Sciatic nerve (tissue), 2 donors: ENCODE measurements at places on chromosomes 6 and 20. TPM values are rescaled to one million over a fixed set of nuclear protein-coding genes. Genes with fewer than 3 reads are reported as not detected.

Gene KHDRBS2
- 0.31 TPM for total RNA-seq

Gene TTK
- 0.80 TPM for total RNA-seq

- DNase-seq: no peak
Measured at GRCh38 chr6:34890533-34890925, 1.5 kb downstream of the ANKS1A start.

DNA sequence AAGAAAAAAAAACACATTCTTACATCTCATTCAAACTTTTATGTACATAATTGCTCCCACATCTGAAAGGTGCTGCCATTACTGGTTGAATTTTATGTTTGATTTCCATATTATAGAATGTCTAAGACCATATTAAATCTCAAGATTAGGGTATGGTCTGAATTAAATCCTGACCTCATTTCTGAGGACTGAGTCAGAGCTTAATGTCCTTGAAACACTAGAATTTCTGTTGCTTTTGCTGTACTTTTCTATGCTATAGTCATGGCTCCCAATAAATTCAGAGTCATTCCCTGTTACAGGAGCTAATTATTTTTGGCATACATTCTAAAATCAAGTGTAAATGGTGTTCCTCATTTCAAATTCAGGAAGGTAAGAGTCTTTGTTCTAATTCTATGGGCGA lies 285.3 kb upstream of the MANEA start:
- no peak for DNase-seq

- DNase-seq: peak; percentile 93
Measured at GRCh38 chr6:163414117-163414945, at the start of gene QKI. TSS of gene QKI (plus strand) at chr6:163414718. CDS start at chr6:163415194, 476 bp downstream.

Gene TRIM10
- total RNA-seq: 0.62 TPM

Gene BMP7
- total RNA-seq: 17.3 TPM
